ENCODE measurements at places on chromosomes 6 and 20.

DNA sequence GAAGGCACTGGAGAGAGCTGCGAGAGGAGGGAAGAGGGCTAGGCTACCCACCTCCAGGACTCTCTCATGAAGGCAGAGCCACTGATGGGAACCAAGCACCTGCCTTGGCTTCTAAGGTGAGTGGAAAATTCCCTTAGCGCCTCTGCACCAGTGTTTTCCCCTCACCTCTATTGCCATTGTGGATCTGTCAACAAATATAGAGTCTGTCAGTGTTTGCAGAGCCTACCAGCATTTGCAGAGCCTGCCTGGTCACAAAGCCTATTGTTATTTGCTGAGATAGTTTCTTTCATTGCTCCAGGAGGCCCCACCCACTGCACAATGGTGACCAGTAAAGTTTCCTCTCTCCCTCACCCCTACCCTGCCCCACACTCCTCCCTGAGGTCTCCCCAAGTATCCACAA, 141.9 kb downstream of the MRPL14 start:
- DNase-seq = no peak

- no peak for DNase-seq
Observed at GRCh38 chr20:10209091-10209490, 9.5 kb upstream of the SNAP25 start.

GRCh38 chr20:3161316-3162079, 1.8 kb upstream of the FASTKD5 start:
- no peak for DNase-seq

DNA sequence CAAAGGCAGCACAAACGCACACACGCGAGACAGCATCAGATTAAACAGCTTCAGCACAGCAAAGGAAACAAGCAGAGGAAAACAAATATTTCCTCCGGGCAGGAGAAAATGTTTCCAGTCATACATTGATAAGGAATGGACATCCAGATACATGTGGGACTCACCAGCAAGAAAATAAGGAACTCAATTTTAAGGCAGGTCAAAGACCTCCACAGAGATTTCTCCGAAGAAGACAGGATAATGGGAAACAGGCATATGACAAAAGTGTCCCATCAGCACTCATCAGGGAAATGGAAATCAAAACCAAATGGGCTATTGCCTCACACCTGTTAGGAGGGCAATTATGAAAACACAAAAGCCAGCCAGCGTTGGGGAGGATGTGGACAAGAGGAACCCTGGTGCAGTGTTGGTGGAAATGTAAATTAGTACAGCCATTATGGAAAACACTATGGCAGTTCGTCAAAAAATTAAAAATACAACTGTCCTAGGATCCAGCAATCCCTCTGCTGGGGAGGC, 9.7 kb upstream of the SLCO4A1 start:
- DNase-seq = no peak

DNA sequence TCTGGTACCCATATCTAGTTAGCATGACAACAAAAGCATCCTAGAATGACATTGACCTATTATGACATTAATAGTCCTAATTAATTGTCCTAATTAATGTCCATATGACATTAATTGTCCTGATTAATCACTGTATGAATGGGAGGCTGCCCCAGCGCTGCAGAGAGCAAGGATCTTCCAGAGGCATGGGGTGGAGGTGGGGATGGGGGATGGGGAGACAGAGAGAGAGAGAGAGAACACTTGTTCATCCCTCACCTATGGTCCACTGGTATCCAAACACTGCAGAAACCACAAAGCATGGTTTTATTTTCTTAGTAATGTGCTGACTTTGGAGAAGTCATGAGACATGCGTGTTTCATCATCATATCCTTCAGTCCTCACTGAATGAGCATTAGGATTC, 235.1 kb downstream of the FNDC1 start:
- DNase-seq = no peak
